ENCODE measurements at places on chromosomes 2 and 18.

- DNase-seq, result no peak
Observed at GRCh38 chr2:16100006-16100405, 159.7 kb downstream of the MYCN start.

DNA sequence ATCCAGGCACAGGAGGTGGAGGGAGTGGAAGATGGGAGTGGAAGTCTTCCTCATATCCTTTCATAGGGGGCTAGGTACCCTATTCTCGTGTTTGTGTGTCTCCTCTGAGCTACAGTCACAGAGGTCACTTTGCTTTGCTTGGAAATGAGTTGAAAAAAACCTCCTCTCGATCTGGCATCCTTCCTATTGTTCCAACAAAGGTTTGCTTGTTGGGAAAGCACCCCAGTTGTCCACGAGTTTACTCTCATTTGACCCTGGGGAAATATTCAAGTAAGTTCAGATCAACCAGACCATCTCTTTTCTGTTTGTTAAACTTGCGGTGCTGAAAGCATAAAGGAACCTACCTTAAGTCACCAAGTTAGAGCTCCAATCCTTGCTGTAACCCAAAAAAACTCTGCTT lies 59.3 kb downstream of the ARHGEF33 start:
- DNase-seq, result no peak

GRCh38 chr18:12443551-12443950 lies 35.8 kb downstream of the PRELID3A start:
- no peak for DNase-seq

DNA sequence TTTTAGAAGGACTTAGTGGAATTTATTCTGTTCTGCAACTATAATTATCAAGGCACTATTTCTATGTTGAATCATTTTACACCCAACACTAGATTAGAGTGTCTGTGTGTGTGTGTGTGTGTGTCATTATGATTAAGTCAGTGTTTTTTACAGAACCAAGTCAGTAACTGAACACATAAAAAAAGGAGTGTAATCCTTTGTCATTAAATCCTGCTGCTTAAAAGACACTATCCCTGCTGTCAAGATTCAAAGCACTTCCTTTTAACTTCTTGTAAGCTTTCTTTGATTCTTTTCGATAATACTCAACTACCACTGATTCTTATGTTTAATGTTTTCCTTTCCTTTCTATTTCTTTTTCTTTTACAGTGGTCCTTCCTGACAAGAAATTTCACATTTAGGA lies 306.7 kb downstream of the ZNF804A start:
- DNase-seq, result no peak

- no peak for DNase-seq
Observed at GRCh38 chr2:37599688-37600525, 71.5 kb downstream of the CDC42EP3 start.

GRCh38 chr2:238667639-238668038 lies 180.2 kb upstream of the TWIST2 start:
- DNase-seq, result no peak

DNA sequence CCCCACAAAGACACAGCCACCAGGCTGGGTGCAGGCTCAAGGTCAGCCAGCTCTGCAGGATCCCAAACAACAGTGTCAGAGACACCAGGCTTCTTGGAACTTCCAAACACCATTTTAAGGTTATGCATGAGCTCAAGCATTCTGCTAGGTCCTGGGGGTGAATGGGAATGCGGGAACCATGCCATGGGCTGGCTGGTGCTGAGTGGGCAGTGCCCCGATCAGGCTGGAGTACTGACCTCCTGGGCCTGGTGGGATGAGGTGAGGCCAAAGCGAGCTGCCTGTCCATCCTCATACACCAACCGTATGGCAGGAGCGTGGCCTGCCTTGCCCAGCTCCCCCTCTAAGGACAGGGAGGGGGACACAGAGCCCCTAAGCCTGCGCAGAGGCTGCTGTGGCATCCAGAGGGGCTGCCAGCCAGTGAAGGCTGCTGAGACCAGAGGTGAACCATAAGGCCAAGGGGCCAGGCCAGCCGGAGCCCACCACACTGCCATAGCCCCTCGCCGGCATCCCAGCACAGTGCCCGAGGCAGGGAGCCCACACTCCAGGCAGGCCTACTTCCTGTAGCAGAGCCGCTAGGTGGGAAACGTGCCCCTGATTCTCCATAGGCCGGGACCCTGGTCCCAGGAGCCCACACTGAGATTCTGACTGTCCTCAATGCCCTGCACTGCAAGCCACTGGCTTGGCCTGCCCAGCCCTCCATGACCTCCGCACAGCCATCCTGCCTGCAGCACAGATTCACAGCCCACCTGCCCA lies 135.0 kb downstream of the HDAC4 start:
- no peak for DNase-seq

- DNase-seq, result no peak
Observed at GRCh38 chr2:167484875-167485274, 596.6 kb downstream of the XIRP2 start.

GRCh38 chr2:123085484-123085883 lies 939.6 kb upstream of the CNTNAP5 start:
- no peak for DNase-seq

- DNase-seq, result peak; percentile 39
Observed at GRCh38 chr2:173990970-173991819, 26.0 kb upstream of the SP3 start.

GRCh38 chr18:63994783-63995399 lies 25.0 kb downstream of the SERPINB8 start:
- peak; percentile 26 for DNase-seq

DNA sequence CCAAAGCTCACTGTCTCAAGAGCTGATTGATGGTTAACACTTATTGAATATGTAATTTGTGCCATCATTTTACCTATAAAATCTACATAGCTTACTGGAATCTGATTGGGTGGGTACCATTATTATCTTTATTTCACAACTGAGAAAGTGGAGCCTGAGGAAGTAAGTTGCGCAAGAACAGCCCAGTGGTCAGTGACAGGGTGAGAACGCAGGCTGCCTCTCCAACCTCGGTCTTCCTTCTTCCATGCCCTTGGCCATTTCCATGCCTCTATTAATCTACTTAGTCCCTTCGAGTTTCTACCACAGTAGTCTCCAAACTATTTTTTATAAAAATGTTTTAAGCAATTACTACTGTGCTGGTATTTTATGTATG lies 390.9 kb upstream of the VWC2L start:
- DNase-seq, result no peak

GRCh38 chr2:5057891-5058351 lies 634.3 kb upstream of the SOX11 start:
- no peak for DNase-seq

GRCh38 chr2:160165081-160165480 lies 35.0 kb downstream of the ITGB6 start:
- DNase-seq, result no peak

DNA sequence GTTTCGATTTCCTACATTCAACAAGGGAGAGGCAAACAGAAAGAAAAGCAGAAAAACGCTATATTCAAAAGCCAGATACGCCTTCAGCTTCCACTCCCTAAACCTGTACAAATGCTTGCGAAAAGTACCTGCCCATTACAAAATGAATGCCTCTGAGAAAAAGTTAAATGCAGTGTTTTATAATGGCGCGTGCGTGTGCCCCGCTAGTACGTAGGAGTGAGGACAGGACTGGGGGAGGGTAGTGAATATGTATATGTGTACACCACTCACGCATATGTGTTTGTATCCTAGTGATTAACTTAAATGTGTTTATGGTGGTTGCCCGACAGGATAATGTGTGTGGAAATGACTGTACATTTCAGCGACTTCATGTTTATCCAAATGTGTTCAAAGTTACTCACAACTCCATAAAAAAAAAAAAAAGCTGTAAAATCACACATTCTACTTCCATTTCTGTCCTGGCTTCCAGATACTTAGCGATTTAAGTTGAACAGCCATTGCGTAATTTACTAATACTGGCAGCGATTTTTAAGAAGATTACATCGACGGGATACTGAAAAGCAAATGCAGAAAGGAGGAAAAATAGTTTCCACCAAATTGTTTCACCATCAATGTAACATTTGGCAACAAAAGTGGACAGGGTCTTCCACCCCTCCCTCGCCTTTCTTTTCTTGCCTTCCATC lies 1.3 kb downstream of the NEUROD1 start:
- DNase-seq, result no peak

GRCh38 chr2:20065885-20066602 lies 14.6 kb upstream of the LAPTM4A start:
- DNase-seq, result peak; percentile 23

DNA sequence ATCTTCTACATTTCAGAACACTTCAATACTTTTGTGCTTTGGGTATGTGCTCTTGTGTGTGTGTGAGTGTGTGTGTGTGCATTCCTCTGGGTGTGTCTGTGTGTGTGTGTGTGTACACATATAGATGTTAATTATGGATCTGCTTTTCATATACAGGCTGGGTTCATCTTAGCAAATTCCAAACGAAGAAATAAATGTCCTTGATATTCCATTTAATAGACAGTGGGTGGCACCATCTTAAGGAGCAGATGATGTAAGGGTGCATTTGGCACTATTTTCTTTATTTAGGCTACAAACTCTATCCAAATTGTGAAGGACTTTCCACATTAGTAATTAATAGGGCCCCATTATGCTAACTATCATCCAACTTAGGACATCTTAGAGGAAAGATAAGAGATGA lies 425.8 kb upstream of the POU3F3 start:
- DNase-seq, result no peak

DNA sequence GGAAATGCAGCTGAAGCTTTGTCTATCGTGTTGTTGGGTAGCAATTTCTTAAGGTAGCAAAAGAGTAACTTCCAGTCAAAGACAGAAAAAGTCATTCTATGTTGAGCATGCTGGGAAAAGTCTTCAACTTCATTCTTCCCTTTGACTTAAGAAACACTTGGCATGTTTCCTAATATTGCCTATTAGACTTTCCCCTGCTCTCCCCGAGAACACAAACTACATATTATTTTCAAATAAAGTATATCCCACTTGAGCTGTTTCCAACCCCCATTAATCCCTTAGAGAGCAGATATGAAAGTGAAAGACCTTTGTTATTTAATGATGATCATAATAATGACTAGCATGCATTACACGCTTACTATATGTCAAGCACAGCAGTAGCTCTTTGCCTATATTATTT lies 136.0 kb upstream of the SPOPL start:
- DNase-seq, result no peak

DNA sequence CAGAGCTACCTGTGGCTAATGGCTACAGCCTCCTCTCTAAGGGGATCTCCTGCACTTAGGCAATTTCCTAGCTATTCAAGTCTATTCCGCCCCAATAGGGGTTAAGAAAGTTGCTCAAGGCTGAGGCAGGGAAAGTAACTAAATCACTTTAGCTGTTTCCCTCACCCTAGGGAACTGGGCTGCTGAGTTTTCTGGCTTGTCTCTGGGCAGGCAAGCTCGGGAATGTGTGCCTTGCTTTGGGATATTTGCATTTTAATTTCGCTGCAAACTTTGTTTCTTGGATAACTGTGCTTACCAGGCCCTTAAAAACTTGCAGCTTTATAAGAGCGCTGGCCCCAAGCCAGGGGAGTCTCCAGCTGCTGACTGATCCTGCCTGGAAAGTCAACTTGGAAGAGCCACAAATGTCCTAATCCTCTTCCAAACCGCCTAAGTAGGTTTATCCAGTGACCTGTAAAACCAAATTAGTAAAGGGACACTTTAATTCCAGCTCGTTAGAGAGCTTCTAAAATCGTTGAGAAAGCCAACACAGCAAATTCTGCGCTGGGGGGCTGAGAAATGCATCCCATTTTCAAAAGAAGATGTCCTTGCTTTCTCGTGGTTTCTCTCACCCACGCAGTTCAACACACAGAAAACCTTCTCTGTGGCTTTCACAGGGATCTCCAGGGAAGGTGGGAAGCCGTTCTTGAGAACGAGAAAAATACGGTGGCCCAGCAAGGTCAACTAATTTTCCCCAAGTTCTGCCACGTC lies 59.5 kb upstream of the SP3 start:
- peak; percentile 86 for DNase-seq

- no peak for DNase-seq
Observed at GRCh38 chr2:28193630-28194403, 198.8 kb upstream of the FOSL2 start.

GRCh38 chr2:98473995-98474780 lies 29.5 kb downstream of the INPP4A start:
- no peak for DNase-seq

DNA sequence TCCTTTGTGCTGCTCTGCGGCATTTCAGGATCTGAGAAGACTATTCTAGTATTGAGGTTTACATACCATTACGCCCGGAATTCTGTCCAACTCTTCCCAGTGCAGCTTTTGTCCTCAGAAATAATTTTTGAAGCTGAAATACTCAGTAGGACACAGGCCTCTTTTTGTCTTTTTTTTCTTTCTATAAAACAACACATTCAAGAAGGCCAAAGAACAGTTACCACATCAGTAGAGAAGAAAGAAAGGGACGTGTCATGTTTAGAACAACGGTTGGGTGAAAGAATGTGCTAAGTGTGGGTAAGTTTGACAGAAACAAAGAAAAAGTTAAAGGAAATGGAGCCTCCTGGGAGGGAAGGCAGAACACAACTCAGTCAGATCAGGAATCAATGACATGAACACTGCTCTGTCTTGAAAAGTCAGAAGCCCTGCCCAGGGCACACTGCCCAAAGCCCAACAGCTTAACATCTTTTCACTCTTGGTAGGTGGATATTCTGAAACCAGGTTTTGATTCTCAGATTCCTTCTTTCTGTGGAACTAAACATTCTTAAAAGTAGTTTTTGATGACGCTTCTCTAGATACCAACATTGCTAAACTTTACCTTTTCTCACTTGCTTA lies 198.6 kb upstream of the CWC22 start:
- DNase-seq, result peak; percentile 46

- DNase-seq, result no peak
Observed at GRCh38 chr2:120313695-120314615, 32.0 kb upstream of the INHBB start.

GRCh38 chr18:73782405-73782804 lies 365.2 kb downstream of the FBXO15 start:
- no peak for DNase-seq

- DNase-seq, result no peak
Observed at GRCh38 chr2:173286153-173286809, 68.4 kb upstream of the CDCA7 start.

- DNase-seq, result no peak
Observed at GRCh38 chr18:23306822-23307221, 146.3 kb upstream of the RIOK3 start.

DNA sequence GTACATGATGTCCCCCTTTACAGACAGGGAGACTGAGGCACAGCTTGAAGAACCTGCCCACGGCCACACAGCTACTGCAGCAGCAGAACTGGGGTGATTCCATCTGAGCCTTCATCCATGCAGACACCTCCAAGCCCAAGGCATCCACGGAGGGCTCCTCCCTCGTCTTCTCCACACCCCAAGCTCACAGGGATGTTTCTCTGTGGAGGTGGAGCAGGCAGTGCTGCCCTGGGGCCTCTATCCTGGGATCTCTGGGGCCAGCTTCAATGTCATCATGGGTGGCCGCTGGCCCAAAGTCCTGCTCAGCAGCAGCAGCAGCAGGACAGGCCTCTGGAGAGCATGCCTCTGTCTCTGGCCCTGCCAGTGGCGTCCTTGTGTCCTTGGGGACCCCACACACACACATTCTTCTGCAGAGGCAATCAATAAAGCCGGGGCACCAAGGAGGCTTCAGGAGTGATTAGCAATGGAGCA lies 31.2 kb downstream of the ADI1 start:
- DNase-seq, result no peak

GRCh38 chr2:23427976-23428375 lies 43.0 kb downstream of the KLHL29 start:
- no peak for DNase-seq
